ENCODE measurements at places on chromosomes 1 and 21.

DNA sequence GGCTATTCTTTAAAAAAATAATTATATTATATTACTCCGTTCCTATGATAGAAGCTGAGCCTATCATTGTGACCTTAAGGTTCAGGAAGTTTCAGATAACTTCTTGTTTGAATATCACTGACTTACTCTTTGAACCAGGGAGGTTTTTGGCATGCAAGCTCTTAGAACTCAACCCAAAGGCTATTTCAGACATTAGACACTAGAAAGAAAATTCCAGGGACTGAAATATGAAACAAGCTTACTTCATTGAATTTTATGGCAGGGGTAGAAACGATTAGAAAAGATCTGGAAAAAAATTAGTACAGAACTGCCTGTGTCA is 159.6 kb downstream of the DENND1B start:
- no peak for DNase-seq

DNA sequence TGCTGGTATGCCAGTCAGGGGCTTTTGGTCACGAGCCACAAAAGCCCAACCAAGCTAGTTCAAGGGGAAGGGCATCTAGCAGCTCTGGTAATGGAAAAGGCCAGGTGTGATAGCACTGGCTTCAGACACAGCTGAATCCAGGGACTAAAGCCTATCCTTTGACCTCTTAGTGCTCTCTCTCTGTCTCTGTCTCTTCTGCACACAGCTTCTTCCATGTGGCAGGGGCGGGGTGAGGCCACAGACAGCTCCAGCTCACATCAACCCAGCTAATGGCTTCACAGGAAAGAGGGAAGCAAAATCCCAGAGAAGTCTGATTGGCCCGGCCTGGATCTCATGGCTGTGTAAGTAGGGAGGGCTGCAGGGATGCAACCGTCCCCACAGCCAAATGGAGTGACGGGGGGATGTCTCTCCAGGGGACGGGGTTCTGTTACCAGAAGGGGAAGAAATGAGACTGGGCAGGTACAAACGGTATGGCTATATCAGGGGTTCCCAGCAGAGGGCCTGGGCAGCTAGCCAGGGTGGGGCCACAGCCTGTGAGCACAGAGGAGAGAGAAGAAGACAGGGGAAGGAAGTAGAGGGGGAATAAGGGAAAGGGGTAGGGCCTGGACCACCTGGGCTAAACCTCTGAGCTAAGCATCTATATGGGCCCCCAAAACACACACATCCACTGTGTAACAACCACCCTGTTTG is 42.4 kb downstream of the FBXO2 start:
- no peak for DNase-seq

DNA sequence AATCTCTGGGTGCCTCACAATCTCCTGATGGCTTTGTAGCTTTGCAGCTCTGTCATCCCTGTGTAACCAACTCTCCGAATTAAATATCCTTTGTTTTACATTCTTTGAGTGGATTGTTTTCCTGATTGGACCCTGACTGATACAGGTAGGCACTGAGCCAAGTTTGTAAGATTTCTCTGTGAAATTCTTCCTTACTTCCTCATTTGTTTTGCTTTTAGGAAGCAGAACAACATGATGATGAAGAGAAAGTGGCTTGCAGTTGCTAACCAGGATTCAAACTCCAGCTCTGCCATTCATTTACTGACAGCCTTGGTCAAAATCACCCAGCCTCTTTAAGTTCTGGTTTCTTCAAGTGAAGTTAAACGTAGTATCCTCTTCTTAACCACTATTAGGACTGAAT is 452.3 kb downstream of the OMA1 start:
- DNase-seq = no peak

DNA sequence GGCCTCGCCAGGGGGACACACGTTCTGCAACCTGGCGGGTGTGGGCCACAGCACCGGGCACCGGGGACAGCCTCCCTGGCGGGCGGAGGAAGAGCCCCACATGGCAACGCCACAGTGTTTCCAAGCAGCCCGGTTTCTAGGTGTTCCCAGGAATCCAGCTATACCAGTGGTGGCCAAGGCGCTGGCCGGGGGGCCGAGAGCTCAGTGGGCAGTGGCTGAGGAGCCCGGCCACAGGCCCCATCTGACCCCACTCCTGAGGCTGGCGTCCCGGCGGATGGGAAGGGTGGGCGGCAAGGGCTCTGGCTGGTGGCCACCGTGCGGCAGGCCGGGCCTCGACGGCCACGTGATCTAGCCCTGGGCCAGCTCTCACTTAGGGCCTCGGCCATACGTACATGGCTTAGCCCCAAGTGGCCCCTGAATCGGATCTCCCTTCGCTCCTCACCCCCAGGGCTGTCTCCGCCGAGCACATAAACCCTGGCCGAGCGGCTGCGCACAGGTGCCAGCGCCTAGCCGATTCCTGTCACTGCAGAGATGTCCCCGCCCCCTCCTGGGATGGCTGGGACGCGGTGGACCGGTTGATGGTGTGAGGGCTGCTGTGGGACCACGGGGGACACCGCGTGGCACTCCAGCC is 68.7 kb downstream of the MORN1 start:
- no peak for DNase-seq

DNA sequence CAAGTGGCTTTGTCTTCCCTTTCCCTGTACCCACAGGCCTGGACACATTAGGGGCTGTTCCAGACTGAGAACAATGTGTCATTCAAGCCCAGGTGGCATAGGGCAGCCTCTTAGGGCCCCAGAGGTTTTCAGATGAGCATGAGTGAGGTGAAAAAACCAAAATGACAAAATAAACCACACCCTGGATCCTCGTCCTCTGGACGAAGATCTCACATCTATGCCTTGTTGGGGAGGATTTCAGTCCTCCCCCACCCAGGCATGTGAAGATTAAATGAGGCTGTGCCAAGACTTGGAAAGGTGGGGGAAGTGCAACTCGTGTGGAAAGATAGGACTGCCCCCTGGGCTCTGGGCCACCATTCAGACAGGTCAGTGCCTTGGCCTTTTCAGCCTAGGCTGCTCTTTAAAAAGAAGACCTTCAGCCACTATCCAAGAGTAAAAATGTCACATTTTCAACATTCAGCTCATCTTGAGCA is 32.8 kb upstream of the IL19 start:
- DNase-seq = no peak

DNA sequence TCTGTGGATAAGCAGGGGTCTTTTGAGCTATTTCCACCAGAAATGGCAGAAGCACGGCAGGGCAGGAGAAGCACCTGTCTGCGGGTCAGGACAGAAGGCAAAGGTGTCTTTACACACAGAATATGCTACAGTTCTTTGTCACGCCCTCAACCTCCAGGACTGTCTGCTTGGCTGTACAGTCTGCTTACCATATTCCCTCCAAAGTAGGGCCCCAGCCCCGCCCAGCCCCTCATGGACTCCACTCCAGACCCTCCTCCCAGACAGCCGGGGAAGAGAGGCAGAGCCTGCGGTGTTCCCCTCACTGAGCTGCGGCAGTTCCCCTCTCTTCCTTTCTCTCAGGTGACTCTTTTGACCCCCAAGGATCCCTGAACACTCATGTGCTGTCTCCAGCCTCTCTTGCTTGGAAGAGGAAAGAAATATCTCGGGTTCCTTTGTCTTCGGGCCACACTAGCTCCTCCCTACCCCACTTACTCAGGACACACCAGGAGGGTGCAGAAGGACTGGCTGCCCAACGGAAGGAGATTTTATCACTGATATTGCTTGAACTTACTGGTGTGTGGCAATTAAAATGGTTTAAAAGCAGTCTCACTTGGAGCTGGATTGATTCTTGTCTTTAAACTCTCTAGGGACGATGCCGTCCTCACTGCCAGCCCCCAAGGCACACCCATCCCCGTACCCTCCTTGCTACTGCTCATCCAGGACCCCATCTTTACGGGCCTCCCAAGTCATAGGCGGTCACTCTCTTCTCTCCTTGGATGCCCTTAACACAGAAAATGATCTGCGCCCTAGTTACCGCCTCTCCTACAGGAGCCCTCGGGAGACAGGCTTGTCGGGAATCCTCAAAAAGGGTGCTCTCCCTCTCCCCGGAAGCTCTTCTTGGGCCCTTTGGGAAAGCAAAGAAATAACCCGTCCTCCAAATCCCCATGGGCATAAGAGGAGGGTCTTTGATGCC is 169.7 kb downstream of the TOMM20 start:
- no peak for DNase-seq

GRCh38 chr1:216310776-216311175 is 112.5 kb downstream of the USH2A start:
- no peak for DNase-seq

DNA sequence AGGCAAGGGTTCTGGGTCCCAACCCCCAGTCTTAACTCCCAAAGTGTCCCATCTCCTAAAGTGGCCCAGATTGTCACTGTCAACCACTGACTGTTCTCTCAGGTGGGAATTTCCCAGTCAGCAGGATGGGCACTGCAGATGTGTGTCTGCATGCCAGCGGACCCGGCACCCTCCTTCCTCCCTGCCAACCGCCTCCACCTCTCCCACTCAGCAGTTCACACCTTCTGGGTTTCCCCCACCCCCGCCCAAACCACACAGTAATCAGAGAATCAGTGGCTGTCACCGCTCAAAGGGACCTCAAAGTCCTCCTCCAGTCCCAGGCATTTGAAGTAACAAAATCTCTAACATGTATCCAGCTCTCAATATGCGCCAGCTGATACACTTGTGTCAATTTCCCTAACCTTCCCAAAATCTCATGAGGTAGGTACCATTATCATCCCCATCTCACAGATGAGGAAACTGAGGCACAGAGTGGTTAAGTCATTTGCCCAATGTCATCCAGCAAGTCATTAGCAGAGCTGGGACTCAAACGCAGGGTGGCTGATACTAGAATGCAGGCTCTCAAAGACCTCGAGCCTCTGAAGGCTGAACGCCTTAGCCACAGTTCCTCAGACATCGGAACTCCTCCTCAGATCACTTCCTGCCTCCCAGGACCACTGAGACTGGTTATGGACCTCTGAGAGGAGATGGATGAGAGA is 4.8 kb downstream of the RUNX3 start:
- DNase-seq = no peak

DNA sequence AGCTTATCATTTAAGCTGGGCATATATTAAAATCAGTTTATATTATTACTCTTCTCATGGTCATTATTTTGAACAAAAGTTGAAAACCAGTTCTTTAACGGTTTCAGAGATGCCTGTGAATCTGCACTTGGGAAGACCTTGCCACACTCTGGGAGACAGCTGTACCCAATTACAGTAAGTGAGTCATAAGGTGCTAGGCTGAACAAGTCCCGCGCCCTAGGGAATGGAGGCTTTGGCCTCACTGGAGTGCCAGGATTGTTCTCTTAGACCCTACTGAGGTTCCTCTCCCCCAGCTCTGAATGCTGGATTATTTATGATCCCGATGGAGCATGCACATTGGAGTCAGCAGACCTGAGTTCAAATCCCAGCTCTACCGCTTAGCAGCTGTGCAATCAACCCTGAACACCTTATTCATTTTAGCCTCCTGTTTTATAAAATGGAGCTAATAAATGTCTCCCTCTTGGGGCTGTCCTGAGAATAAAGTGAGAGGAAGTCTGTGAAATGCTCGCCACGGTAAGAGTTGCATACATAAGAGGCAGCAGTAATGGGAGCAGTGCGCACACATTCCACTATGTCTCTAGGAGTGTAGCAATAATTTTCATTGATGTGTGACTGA is 266.2 kb downstream of the FOXD2 start:
- DNase-seq = no peak

DNA sequence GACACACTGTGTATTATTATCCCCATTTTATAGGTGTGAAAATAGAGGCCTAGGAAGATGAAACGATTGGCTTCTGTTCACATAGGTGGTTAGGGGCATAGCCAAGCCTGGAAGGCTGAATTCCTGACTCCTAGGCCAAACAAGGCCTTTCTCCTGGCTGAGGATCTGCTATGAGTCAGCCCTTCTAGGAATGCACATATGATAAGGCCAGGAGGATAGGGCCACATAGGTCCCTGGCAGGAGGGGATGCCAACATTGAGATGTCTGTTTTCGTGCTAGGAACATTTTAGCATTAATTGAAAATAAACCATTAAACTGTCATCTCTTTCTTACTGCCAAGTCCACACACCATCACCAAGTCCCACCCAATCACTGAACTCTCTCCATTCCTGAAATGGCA is 9.2 kb downstream of the CSMD2 start:
- DNase-seq = no peak

- DNase-seq = no peak
Measured at GRCh38 chr1:1246577-1247340, at the start of gene C1QTNF12. Gene C1QTNF12, minus strand, starts transcription at chr1:1246722. Its CDS starts 32 bp downstream, at chr1:1246690.

DNA sequence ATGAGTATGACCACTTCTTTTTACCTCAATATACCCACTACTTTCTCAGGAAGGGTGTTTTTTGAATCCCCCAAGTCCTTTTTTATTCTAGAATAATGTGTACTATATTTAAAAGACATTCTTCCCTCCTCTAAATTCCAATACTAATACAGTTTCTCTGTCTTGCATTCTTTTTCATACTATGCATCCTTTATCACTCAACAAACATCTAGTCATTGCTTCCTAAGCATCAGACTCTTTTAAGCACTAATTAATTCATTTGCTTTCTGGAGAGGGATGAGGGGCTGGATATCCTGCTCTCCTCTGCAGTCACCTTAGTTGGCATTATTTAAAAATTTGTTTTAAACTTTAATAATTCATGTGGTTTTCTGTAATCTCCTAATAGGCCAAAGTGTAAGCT is 838.8 kb downstream of the KCNT2 start:
- no peak for DNase-seq

DNA sequence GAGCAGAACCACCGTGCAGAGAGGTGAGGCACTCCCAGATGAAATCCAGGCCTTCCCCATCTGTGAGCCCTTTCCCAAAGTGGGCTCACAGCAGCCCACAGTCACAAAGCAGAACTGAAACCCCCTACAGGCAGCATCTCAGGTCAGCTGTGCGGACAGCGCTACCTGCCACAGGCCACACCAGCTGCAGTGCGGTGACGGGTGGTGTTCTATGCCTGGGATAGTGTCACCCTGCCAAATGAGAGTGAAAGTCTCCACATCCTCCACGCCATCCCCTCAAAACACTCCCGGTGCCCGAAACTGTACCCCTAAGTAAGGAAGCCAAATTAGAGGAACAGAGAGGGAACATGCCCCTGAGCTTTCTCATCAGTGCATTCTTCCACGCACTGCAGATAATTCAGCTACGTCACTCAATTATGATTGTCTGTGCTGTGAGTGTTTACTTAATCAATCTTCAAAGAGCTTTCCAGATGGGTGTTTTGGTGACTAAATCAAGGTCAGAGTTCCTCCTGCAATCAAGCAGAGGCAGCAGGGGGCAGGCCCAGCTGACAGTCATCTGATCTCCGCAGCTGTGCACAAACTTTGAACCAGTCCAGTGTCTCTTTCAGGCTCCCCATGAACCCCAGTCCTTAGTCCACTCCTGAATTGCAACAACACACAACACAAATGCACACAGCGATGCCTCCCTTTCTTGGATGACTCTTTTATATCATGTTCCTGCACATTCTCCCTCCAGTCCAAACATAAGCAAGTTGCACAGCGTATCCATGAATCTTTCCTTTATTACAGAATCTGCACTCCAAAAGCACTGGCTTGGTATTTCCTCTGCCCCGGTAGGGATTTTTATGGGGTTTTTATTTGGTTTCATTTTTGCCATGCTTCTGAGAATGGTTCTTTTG is 150.0 kb downstream of the TOMM20 start:
- DNase-seq = no peak
